ENCODE measurements at places on chromosomes 13 and 19.
A peak's percentile ranks its signal among the peaks of the same experiment; 100 is the strongest.

DNA sequence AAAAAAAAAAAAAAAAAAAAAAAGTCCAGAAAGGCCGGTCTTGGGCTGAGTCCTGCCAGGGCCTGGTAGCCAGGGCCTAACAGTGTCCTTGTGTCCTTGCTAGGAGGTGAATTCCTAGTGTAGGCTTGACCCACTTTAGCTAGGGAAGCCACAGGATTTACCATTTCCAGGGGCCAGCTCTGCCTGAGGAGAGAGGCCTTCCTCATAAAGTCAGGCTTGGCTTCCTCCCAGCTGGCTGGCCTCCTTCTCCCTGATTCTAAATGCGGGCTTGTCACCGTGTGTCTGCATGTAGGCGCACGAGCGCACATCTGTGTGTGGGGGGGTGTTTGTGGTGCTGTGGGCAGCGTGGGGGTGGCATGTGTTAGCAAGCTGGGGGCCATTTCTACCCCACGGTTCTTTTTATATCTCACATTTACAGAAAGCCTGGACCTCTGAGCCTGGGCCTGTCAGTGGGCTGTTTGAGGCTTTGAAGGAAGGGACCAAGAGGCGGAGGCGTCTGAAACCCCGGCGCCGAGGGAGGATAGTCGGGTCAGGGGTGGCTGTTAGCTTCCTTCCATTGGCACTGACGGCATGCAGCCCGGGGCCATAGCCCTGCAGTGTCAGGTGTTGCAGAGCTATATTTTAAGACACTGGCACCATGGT, 31.7 kb downstream of the IER2 start:
- peaks cover 11% of the 10 kb centered on the region for H3K4me1 ChIP-seq
- H3K36me3 ChIP-seq = no peaks in the 10 kb centered on the region
- H3K27me3 ChIP-seq = no peaks in the 10 kb centered on the region
- H3K27ac ChIP-seq = peak overlapping the region; percentile 50

- H3K4me3 ChIP-seq = no peak overlapping the region
- DNase-seq = no peak
- H3K36me3 ChIP-seq = peaks cover 4% of the 10 kb centered on the region
- no peaks in the 10 kb centered on the region for H3K27me3 ChIP-seq
- no peaks in the 10 kb centered on the region for H3K4me1 ChIP-seq
Measured at GRCh38 chr13:113922412-113923118, 51.3 kb downstream of the C13orf46 start.

GRCh38 chr19:4728871-4729270, 5.2 kb upstream of the DPP9 start:
- H3K4me1 ChIP-seq = peaks cover 14% of the 10 kb centered on the region

- no peak overlapping the region for H3K27ac ChIP-seq
- H3K4me1 ChIP-seq = peaks cover 6% of the 10 kb centered on the region
- H3K36me3 ChIP-seq = no peaks in the 10 kb centered on the region
- H3K27me3 ChIP-seq = no peaks in the 10 kb centered on the region
- no peak for DNase-seq
Measured at GRCh38 chr13:110234532-110234931, 72.4 kb downstream of the COL4A1 start.

- peaks cover 11% of the 10 kb centered on the region for H3K36me3 ChIP-seq
- no peak for DNase-seq
- no peaks in the 10 kb centered on the region for H3K4me1 ChIP-seq
Measured at GRCh38 chr13:20787180-20787579, 13.4 kb upstream of the EEF1AKMT1 start.

DNA sequence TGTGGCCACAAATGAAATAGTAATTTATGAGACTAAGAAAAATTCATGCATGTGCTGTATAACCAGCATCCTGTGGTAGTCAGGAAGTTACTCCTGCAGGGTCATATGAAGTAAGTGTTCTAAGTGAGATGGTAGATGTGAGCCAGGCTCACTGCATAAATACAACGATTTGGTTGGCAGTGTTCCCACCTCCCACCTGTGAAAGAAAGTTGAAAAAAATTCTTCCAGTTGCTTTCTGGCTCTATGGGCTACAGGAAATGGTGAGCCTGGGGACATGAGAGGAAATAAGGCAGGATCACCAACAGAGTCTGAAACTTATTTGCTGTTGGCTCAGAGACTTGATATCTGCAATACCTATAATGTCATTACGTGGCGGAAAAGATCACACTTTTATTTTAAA, 301.7 kb upstream of the SPRY2 start:
- peaks cover 7% of the 10 kb centered on the region for H3K36me3 ChIP-seq
- no peaks in the 10 kb centered on the region for H3K4me1 ChIP-seq
- no peaks in the 10 kb centered on the region for H3K27me3 ChIP-seq
- DNase-seq = no peak

DNA sequence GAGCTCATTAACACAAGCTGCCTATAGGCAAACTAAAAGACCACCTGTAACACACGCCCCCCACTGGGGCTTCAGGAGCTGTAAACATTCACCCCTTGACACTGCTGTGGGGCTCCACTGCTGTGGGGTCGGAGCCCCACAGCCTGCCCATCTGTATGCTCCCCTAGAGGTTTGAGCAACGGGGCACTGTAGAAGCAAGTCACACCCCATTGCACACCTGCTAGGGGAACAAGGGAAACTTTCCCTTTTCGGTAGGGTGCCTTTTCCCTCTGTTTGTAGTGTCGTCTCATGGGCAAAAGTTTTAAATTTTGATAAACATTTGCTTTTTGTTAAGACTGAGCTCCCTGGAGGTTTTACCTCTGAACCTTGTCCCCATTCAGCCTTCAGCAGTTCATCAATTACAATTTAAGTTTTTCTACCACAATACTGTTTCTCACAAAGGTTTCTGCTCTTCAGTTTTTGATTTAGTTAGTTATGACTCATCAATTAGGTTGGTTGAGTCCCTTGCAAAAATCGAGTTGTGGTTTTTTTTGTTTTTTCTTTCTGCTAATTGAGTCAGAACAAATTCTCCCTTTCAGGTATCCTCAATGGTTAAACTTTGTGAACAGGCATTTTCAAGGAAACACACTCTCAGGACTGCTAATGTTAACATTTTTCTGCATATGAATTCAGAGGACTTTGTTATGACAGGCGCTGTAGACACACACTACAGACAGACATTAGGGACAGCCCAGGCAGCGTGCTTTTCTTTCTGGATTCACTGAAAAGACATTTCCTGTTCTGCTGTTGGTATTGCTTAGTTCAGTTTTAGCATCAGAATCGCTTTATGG, 35.1 kb downstream of the ZNF433 start:
- H3K27me3 ChIP-seq = no peaks in the 10 kb centered on the region
- H3K36me3 ChIP-seq = peaks cover 45% of the 10 kb centered on the region
- no peak overlapping the region for H3K4me3 ChIP-seq
- H3K27ac ChIP-seq = no peak overlapping the region

GRCh38 chr13:49042476-49042875, 66.8 kb downstream of the FNDC3A start:
- peaks cover 3% of the 10 kb centered on the region for H3K36me3 ChIP-seq
- no peaks in the 10 kb centered on the region for H3K4me1 ChIP-seq
- H3K27me3 ChIP-seq = no peaks in the 10 kb centered on the region

DNA sequence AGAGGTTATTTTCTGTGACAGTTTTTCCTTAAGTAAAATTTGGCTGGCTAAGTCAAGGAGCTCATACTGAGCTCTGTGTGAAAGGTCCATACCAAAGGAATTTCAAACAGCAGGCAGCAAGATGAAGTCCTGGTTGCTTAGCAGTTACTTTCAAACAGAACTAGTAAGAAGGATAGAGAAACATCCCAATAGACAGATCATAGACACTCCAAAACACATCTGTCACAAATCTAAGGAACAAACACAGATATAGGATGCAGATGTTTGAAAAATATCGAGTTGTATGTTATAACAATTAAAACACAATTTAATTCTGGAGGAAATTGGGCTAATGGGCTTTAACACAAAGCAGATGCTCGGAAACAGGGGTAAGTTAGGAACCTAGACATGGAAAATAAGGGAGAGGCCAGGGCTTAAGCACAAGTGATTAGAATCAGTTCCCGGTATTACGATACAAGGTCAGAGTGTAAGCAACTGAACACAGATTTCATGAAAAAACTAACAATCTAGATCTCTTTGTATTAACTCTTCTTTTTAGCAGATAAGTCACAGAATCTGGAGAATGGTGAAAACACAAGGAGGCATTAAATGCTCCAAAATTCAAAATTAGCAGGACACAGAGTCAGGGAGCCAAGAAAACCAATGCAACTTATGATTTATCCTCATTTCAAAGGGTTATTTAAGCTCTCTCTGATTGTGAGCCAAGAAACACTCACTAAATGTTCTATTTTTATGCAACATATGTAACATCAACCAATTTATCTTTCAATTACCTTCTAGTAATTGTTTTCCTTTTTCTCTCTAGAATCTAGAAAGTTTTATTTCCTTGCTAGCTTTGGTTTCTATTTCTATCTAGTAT, 1992.9 kb upstream of the PCDH20 start:
- H3K36me3 ChIP-seq = no peaks in the 10 kb centered on the region

GRCh38 chr13:110965038-110965754, 50.3 kb upstream of the ANKRD10 start:
- H3K4me1 ChIP-seq = peaks cover 9% of the 10 kb centered on the region
- H3K27me3 ChIP-seq = peaks cover 5% of the 10 kb centered on the region
- no peak for DNase-seq
- H3K27ac ChIP-seq = no peak overlapping the region

- H3K4me1 ChIP-seq = no peaks in the 10 kb centered on the region
- H3K27ac ChIP-seq = no peak overlapping the region
- peaks cover 12% of the 10 kb centered on the region for H3K27me3 ChIP-seq
- peak overlapping the region; percentile 79 for H3K4me3 ChIP-seq
Measured at GRCh38 chr19:10112895-10113591, 1.6 kb downstream of the P2RY11 start.

DNA sequence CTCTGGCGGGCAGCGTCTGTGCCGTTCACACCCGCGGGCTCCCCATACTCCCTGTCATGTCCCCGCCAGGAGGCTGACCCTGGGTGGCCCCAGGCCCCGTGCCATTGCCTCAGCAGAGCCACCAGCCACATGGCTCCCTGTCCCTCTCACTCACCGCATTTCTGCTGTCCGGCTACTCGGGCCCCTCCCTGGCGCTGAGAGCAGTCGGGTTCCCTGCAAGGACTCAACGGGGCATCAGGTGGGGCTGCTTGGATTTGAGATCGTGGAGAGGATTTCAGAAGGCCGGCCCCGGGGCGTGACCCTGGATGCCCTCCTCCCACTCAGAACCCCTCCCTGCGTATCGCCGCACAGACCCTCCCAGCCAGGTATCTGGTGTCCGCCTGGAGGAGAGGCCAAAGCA, 142.1 kb downstream of the KDM4B start:
- no peak overlapping the region for H3K4me3 ChIP-seq
- DNase-seq = no peak
- peaks cover 13% of the 10 kb centered on the region for H3K36me3 ChIP-seq
- no peak overlapping the region for H3K27ac ChIP-seq
- H3K27me3 ChIP-seq = no peaks in the 10 kb centered on the region

GRCh38 chr13:98530217-98530616, 46.7 kb downstream of the STK24 start:
- H3K4me3 ChIP-seq = no peak overlapping the region
- no peaks in the 10 kb centered on the region for H3K27me3 ChIP-seq
- H3K27ac ChIP-seq = no peak overlapping the region
- no peak for DNase-seq
- H3K36me3 ChIP-seq = peaks cover 3% of the 10 kb centered on the region

DNA sequence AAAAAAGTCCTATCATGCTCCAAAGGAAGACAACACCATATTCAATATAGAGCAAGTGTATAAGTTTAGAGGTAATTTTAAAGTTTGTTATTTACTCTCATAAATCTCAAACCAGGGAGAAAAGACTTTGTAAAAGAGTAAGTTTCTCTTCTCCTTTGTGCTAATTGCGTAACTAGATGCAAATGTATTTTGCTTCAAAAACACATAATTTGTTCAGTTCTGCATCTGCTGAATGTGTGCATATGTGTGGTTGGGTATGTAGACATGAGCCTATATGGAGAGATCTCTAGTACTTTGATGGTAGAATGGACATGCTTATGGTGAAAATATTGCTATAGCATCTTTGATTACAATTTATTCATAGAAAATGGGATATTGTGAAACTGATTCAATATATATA, 17.8 kb upstream of the MIR17HG start:
- DNase-seq = no peak
- H3K27ac ChIP-seq = no peak overlapping the region
- peaks cover 6% of the 10 kb centered on the region for H3K27me3 ChIP-seq
- H3K4me1 ChIP-seq = no peaks in the 10 kb centered on the region

- H3K4me1 ChIP-seq = no peaks in the 10 kb centered on the region
- no peak overlapping the region for H3K27ac ChIP-seq
- H3K27me3 ChIP-seq = no peaks in the 10 kb centered on the region
- DNase-seq = no peak
Measured at GRCh38 chr13:103640606-103641005, 574.4 kb upstream of the SLC10A2 start.

GRCh38 chr13:72653506-72653905, 73.9 kb downstream of the MZT1 start:
- H3K27ac ChIP-seq = no peak overlapping the region
- no peaks in the 10 kb centered on the region for H3K27me3 ChIP-seq
- H3K4me3 ChIP-seq = no peak overlapping the region

- no peak overlapping the region for H3K27ac ChIP-seq
- H3K36me3 ChIP-seq = peaks cover 15% of the 10 kb centered on the region
- H3K4me1 ChIP-seq = no peaks in the 10 kb centered on the region
- DNase-seq = no peak
- no peaks in the 10 kb centered on the region for H3K27me3 ChIP-seq
Measured at GRCh38 chr13:113953561-113953960, 20.3 kb downstream of the C13orf46 start.

DNA sequence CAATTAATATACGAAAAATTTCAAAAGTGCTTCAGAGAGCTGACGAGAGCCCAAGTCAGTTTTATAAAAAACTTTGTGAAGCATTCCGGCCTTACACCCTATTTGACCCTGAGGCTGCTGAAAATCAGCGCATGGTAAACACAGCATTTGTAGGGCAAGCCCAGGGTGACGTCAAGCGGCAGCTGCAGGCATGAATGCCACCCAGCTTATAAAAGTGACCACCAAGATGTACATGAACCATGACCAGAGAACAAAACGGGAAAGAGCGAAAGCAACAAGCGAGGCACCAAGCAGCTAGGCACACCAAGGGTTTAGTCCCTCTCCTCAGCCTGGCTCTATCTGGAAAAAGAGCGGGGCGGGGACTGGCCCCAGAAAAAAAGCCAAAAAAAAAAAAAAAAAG, 6.0 kb downstream of the SIGLEC11 start:
- H3K27me3 ChIP-seq = peaks cover 3% of the 10 kb centered on the region
- peaks cover 20% of the 10 kb centered on the region for H3K4me1 ChIP-seq
- H3K36me3 ChIP-seq = no peaks in the 10 kb centered on the region

DNA sequence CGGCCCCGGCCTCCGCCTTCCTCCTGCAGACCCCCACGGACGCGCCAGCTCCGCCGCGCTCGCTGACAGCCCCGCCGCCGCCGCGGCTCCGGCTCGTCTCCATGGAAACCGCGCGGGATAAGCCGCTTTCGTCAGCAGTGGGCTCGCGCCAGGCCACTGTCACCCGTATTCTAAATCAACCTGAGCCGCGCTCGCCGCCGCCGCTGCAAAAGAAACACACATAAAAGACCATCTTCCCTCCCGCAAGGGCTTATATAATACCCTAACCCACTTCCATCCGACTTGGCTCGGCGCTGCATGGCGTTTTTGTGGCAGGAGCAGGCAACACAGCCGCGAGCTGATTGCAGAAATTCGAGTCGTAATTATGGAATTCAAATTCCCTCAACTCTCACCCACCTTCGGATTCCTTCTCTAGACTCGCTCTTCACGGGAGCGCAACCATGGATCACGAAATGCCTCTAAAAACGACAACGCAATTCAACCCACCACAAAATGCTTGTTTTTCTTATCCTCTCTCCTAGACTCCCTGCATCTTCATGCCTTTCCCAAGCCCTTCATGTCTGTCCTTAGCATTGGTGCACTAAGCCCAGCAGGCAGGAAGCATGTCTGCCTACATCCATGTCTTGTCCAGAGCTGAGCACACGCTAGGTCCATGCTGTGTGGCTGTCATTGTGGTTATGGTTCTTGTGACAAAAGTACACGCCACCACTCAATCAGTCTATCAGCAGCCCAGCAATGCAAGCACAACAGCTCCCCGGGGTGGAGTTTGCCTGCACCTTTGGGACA, at the start of gene AMER2:
AMER2 (minus strand) TSS at position 772 of the 786 bp plus-strand sequence; CDS start at position 103, 669 bp downstream.
- H3K27me3 ChIP-seq = peaks cover 78% of the 10 kb centered on the region
- H3K4me1 ChIP-seq = peaks cover 31% of the 10 kb centered on the region
- DNase-seq = peak; percentile 55
